ENCODE measurements at places on chromosomes 1 and 21.

- no peak for DNase-seq
Observed at GRCh38 chr1:156750191-156750672, 1.2 kb downstream of the HDGF start.

GRCh38 chr1:169574336-169574735 is 11.9 kb downstream of the F5 start:
- DNase-seq: no peak

GRCh38 chr1:28592321-28593071 is 431 bp downstream of the RAB42 start:
- no peak for DNase-seq

DNA sequence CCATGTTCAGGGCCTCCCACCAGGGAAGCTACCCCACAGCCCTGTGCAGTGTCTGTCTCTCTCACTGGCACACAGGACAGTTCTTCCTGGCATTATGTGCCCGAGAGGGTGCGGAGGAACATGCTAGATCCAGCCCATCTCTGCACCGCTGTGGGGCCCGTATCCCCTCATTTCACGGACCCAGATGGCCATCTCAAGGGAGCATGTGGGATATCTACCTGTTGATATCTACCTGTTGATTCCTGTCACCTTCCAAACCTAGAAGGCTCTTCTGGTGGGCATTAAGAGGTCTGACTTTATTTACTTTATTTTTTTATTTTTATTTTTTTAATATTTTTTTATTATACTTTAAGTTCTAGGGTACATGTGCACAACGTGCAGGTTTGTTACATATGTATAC is 11.7 kb downstream of the PIK3CD start:
- no peak for DNase-seq

DNA sequence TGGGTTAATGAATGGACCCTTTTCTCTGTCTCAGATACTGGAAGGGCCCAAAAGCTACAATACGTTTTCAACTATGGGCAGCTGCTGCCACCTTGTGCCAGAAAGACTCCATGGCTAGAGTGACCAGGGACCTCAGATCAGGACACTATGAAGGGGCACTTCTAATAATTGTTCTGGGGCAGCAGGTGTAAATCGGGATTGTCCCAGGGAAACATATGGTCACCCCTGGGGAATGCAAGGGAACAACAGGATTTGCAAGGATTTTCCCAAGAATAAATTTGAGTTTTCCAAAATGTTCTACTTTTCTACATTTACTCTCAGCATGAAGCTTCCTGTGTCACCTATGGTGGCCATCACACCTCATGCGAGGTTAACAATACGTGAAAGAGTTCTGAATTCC is 12.0 kb upstream of the FCAMR start:
- peak; percentile 40 for DNase-seq

DNA sequence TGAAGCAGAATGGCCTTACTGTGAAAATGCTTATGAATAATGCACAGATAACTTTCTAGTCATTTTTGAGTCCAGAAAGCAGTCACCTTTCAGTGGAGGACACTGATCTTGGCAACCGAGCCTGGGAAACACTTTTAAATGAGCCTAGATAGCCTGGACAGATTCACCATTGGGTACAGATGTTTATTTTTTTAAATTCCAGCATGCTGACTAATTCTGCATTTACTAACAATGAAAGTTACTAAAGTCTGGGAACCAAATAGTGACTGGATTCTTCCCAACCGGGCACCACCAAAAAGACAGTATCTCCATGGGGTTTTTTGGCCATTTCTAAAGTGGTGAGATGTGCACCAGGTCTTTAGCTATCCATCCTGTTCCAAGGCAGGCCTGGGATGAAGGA is 3.3 kb upstream of the FMOD start:
- no peak for DNase-seq

GRCh38 chr1:97619706-97620105 is 301.1 kb downstream of the DPYD start:
- DNase-seq: no peak

Data from stimulated activated CD4-positive, alpha-beta T cell treated with anti-CD3 and anti-CD28 coated beads, Interleukin-1b, Interleukin-23, amount 100 ng/mL, for 4 hours (primary cell).